Thoracic aorta (tissue), 2 donors: ENCODE measurements at places on chromosomes 6 and 20.
A peak's percentile ranks its signal among the peaks of the same experiment; 100 is the strongest.

- no peaks in the 10 kb centered on the region for H3K36me3 ChIP-seq
Measured at GRCh38 chr6:79702691-79703090, 71.6 kb downstream of the SH3BGRL2 start.

GRCh38 chr20:9200620-9201019 is 131.7 kb downstream of the PLCB4 start:
- no peaks in the 10 kb centered on the region for H3K36me3 ChIP-seq
- no peak for DNase-seq
- H3K27ac ChIP-seq = no peak overlapping the region
- H3K4me3 ChIP-seq = no peak overlapping the region
- no peaks in the 10 kb centered on the region for H3K4me1 ChIP-seq
- H3K27me3 ChIP-seq = no peaks in the 10 kb centered on the region

GRCh38 chr20:24064915-24065314 is 76.3 kb upstream of the GGTLC1 start:
- H3K27ac ChIP-seq = no peak overlapping the region
- no peak for DNase-seq
- H3K27me3 ChIP-seq = no peaks in the 10 kb centered on the region
- H3K4me1 ChIP-seq = no peaks in the 10 kb centered on the region

GRCh38 chr6:96947055-96947454 is 22.5 kb downstream of the KLHL32 start:
- H3K27me3 ChIP-seq = no peaks in the 10 kb centered on the region
- no peak overlapping the region for H3K27ac ChIP-seq
- DNase-seq = no peak
- H3K4me3 ChIP-seq = no peak overlapping the region

- no peaks in the 10 kb centered on the region for H3K27me3 ChIP-seq
- H3K4me3 ChIP-seq = no peak overlapping the region
- DNase-seq = no peak
- H3K4me1 ChIP-seq = peaks cover 15% of the 10 kb centered on the region
- no peaks in the 10 kb centered on the region for H3K36me3 ChIP-seq
Measured at GRCh38 chr6:110528101-110528929, 51.9 kb upstream of the SLC22A16 start.

GRCh38 chr20:64148581-64148980 is 15.7 kb upstream of the MYT1 start:
- no peaks in the 10 kb centered on the region for H3K36me3 ChIP-seq
- no peak overlapping the region for H3K4me3 ChIP-seq
- no peak overlapping the region for H3K27ac ChIP-seq
- no peaks in the 10 kb centered on the region for H3K4me1 ChIP-seq

GRCh38 chr6:43716099-43716498 is 28.5 kb upstream of the MRPS18A start:
- no peak overlapping the region for H3K27ac ChIP-seq
- DNase-seq = no peak
- no peak overlapping the region for H3K4me3 ChIP-seq
- no peaks in the 10 kb centered on the region for H3K36me3 ChIP-seq
- H3K4me1 ChIP-seq = peaks cover 12% of the 10 kb centered on the region

DNA sequence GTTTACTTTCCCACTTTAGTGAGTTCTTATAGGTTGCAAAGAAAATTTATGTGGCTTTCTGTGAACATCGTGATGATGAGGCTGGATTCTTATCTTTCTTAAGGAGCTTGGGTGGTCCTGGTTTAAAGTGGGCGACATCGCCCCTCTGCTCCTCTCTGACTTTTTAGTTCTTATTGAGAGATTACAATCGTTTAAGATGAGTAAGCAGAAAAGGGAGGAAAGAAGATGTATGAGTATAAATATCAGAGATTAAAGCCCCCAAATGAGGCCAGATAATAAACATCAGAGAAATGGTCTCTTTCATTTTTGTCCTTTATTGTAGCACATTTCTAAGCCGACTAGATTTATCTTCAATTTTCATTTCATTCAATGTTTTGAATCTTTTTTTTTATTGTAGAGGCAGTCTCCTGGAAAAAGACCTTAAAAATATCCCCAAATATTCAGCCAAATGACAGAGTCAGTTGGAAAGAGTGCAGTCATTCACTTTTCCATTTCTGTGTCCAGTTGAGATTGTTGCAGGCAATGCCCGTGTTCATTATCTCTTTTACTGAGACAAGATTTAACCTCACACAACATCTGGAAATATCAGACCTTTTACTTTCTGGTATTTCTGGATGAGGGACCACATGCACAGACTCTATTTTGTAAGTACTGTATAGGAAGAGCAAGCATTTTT is 62.0 kb upstream of the PDE7B start:
- H3K27ac ChIP-seq = no peak overlapping the region
- H3K27me3 ChIP-seq = no peaks in the 10 kb centered on the region
- no peak for DNase-seq
- no peaks in the 10 kb centered on the region for H3K4me1 ChIP-seq

- no peak overlapping the region for H3K27ac ChIP-seq
- H3K36me3 ChIP-seq = no peaks in the 10 kb centered on the region
- no peak overlapping the region for H3K4me3 ChIP-seq
- no peaks in the 10 kb centered on the region for H3K4me1 ChIP-seq
Measured at GRCh38 chr6:51768087-51768486, 319.3 kb downstream of the PKHD1 start.

DNA sequence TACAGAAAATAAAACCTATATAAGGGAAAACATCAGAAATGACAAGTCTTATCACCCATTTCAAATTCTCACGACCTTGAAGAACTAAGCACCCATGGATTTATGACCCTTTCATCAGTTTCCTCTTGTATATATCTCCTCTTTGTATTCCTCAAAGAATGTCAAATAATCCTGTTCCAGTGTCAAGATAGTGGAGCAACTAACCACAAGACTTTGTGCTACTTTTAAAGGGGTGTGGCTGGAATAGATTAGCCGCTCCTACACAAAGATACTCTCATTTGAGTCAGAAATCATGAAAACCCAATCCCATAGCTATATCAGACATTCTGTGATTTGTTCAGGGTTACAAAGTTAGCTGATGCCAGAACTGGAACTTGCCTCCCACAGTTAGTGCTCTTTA is 6.6 kb downstream of the REPS1 start:
- no peak for DNase-seq
- H3K36me3 ChIP-seq = no peaks in the 10 kb centered on the region
- peaks cover 38% of the 10 kb centered on the region for H3K4me1 ChIP-seq
- no peak overlapping the region for H3K4me3 ChIP-seq
- no peak overlapping the region for H3K27ac ChIP-seq

DNA sequence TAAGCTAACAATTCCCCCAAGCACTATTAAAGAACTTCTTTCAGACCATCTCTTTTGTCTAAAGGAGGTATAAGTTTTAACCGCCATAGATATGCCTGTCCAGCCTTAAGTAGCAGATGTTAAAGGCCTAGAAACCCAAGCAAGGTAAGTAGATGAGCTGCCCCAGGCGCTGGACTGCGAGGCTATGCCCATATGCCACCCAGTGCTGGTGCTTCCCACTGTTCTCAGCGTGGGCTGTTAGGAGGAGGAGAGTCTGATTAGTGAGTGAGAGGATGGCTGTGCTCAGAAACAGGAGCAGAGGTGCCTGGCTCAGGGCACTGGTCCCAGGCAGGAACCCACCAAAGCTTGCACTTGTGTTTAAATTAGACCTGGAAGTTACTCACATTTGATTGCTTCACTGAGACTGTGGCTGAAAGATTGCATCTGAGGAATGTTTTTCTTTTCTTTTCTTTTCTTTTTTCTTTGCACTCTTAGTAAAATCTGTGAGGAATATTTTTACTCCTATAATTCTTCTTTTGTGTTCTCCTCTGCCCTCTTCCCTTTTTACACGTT is 32.2 kb downstream of the PRPH2 start:
- H3K27ac ChIP-seq = peak overlapping the region; percentile 63
- peaks cover 5% of the 10 kb centered on the region for H3K36me3 ChIP-seq
- no peak overlapping the region for H3K4me3 ChIP-seq
- no peak for DNase-seq
- H3K4me1 ChIP-seq = peaks cover 19% of the 10 kb centered on the region
- H3K27me3 ChIP-seq = no peaks in the 10 kb centered on the region

- H3K4me3 ChIP-seq = no peak overlapping the region
- H3K36me3 ChIP-seq = no peaks in the 10 kb centered on the region
- H3K27ac ChIP-seq = no peak overlapping the region
- no peaks in the 10 kb centered on the region for H3K27me3 ChIP-seq
- H3K4me1 ChIP-seq = no peaks in the 10 kb centered on the region
Measured at GRCh38 chr20:48846516-48847492, 19.0 kb upstream of the PREX1 start.

- H3K4me3 ChIP-seq = peak overlapping the region; percentile 92
- peaks cover 6% of the 10 kb centered on the region for H3K4me1 ChIP-seq
- H3K27ac ChIP-seq = peak overlapping the region; percentile 82
- H3K27me3 ChIP-seq = no peaks in the 10 kb centered on the region
- no peaks in the 10 kb centered on the region for H3K36me3 ChIP-seq
Measured at GRCh38 chr6:27178407-27178730, 69.1 kb upstream of the PRSS16 start.

DNA sequence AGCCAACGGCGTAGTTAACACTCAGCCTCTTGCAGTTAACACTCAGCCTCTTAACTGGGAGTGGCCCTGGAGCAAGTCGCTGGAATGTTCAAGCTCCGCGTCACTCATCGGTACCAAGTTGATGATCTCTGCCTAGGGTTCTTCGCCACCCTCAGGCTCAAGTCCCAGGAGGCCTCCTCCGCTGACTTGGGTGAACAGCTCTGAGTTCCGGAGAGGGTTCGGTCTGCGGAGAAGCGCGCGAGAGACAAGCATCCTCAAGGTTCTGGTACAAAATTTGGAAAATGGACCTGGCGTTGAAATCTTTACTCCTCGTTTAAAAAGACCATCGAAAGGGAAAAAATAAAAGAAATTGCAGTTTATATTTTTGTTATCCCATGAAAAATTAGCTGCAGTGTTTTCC is 876 bp upstream of the DSP start:
- peaks cover 25% of the 10 kb centered on the region for H3K4me1 ChIP-seq
- H3K27ac ChIP-seq = no peak overlapping the region
- no peaks in the 10 kb centered on the region for H3K36me3 ChIP-seq
- peaks cover 24% of the 10 kb centered on the region for H3K27me3 ChIP-seq
- no peak for DNase-seq

- H3K36me3 ChIP-seq = no peaks in the 10 kb centered on the region
- H3K27me3 ChIP-seq = no peaks in the 10 kb centered on the region
- H3K27ac ChIP-seq = no peak overlapping the region
- no peak for DNase-seq
- no peaks in the 10 kb centered on the region for H3K4me1 ChIP-seq
Measured at GRCh38 chr6:99093456-99094190, 145.9 kb upstream of the FBXL4 start.

DNA sequence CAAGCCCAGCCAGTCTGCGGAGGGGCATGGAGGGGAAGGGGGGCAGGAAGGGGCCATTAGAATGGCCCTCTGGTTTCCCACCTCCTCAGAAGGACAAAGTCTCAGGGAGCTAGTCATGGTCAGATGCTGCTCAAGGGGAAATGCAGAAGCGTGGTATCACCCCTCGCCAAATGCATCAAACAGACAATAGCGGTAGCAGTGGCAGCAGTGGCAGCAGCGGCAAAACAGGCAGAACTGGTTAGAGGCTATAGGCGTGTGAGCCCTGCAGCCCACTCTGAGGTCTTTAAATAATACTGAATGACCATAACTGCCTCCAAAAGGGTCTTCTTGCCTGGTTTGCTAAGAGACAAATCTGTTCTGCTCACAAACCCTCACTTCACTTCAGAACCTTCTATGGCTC is 186.7 kb downstream of the TFAP2C start:
- H3K4me3 ChIP-seq = no peak overlapping the region
- no peak for DNase-seq
- no peaks in the 10 kb centered on the region for H3K36me3 ChIP-seq
- no peak overlapping the region for H3K27ac ChIP-seq
- no peaks in the 10 kb centered on the region for H3K4me1 ChIP-seq

GRCh38 chr20:13821876-13822275 is 37.0 kb downstream of the NDUFAF5 start:
- DNase-seq = no peak
- no peak overlapping the region for H3K27ac ChIP-seq
- H3K27me3 ChIP-seq = no peaks in the 10 kb centered on the region
- no peaks in the 10 kb centered on the region for H3K4me1 ChIP-seq
- peaks cover 8% of the 10 kb centered on the region for H3K36me3 ChIP-seq

- no peaks in the 10 kb centered on the region for H3K27me3 ChIP-seq
- no peaks in the 10 kb centered on the region for H3K36me3 ChIP-seq
- DNase-seq = no peak
- no peak overlapping the region for H3K27ac ChIP-seq
- no peak overlapping the region for H3K4me3 ChIP-seq
Measured at GRCh38 chr6:163324326-163324687, 90.2 kb upstream of the QKI start.

DNA sequence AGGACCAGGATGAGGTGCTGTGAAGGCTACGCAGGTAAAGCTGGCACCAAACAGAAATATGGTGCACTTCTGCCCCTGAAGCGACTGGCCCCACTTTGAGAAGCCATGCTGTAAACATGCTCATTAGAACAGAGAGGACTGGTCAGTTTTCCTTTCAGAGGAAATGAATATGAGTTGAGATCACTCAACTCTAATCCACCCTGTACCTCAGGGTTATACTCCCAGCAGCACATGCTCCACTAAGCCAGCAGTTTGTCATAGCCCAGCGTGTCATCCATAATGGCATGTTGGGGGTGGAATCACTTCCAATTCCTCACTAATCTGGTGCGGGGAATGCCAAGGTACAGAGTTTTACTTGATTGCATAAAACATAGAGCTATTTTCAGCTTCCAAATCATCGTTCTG is 98.1 kb downstream of the HIVEP2 start:
- H3K4me1 ChIP-seq = peaks cover 42% of the 10 kb centered on the region
- no peaks in the 10 kb centered on the region for H3K27me3 ChIP-seq
- peak overlapping the region; percentile 59 for H3K27ac ChIP-seq
- no peaks in the 10 kb centered on the region for H3K36me3 ChIP-seq
- peak overlapping the region; percentile 67 for H3K4me3 ChIP-seq

DNA sequence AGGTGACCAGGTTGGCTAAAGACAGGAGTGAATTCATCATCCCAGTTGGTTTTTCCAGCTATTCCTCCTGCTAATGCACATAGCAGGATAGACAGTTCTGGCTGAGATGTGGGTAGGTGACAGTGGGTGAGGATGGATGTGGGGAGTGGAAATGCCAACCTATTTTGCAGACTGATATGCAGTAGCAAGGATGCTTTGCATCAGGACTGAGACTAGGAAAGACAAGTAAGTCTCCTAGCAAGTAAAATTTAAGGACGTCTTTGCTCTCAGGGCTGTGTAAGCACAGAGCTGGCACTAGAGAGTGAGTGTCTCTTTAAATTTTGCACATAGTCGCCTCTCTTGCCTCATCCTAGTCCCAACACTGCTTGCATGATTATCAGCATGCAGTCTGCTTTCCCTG is 368.1 kb upstream of the PLCB4 start:
- H3K36me3 ChIP-seq = no peaks in the 10 kb centered on the region
- no peak for DNase-seq
- H3K27me3 ChIP-seq = no peaks in the 10 kb centered on the region
- H3K27ac ChIP-seq = no peak overlapping the region
- H3K4me1 ChIP-seq = no peaks in the 10 kb centered on the region

GRCh38 chr6:54706391-54706790 is 140.2 kb upstream of the FAM83B start:
- H3K27me3 ChIP-seq = no peaks in the 10 kb centered on the region
- no peaks in the 10 kb centered on the region for H3K36me3 ChIP-seq
- H3K4me3 ChIP-seq = no peak overlapping the region
- peaks cover 4% of the 10 kb centered on the region for H3K4me1 ChIP-seq
